ENCODE measurements at places on chromosomes 7 and 10.

GRCh38 chr7:1853986-1854865 is 184.1 kb downstream of the ELFN1 start:
- DNase-seq: no peak

DNA sequence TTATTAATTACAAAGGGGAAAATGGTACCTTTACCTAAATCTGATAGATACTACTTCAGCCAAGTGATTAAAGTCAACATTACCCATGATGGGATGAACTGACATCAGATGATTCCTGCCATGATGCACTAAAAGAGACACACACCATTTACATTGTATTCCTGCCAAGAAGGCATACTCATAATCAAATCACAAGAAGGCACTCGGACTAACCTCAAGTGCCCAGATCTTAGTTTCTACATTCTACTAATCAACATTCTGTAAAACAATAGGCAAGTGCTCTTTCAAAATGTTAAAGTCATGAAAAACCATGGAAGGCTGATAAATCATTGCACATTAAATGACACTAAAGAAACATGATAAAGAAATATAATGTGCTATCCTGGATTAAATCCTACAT is 44.4 kb downstream of the SLC35G1 start:
- no peak for DNase-seq

- DNase-seq: no peak
Measured at GRCh38 chr10:28788762-28789161, 111.4 kb downstream of the BAMBI start.

- DNase-seq: peak; percentile 88
Measured at GRCh38 chr7:18520450-18521235, 25.1 kb downstream of the HDAC9 start.

DNA sequence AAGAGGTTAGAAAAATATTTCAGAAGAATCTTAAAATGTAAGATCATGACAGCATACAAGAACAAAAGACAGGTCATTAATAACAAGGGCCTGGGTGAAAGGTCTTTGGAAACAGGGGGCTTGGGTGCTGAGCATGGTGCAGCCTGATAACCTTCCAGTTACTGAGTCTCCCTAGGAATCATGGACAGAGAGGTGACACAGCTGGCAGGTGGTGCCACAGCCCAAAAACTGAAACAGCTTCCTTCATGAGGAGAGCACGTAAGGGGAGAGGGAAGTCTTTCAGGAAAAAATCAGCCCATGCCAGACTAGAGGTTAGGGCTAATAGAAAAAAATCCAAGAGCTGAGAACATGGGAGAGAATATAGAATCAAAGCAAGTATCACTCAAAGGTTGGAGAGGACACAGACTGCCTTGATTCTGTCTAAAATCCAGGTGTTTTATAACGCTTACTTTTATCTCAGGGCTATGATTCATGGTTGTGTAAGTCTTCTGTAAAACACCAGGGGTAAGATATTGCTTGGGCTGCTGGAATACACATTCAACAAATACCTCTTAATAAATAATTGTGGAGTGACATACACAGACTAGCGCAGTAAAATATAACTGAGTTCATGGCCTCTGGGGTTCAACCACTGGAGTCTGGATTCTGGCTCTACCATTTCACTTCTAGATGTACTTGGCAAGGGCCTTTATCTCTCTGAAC is 88.1 kb downstream of the SEMA3C start:
- DNase-seq: no peak

DNA sequence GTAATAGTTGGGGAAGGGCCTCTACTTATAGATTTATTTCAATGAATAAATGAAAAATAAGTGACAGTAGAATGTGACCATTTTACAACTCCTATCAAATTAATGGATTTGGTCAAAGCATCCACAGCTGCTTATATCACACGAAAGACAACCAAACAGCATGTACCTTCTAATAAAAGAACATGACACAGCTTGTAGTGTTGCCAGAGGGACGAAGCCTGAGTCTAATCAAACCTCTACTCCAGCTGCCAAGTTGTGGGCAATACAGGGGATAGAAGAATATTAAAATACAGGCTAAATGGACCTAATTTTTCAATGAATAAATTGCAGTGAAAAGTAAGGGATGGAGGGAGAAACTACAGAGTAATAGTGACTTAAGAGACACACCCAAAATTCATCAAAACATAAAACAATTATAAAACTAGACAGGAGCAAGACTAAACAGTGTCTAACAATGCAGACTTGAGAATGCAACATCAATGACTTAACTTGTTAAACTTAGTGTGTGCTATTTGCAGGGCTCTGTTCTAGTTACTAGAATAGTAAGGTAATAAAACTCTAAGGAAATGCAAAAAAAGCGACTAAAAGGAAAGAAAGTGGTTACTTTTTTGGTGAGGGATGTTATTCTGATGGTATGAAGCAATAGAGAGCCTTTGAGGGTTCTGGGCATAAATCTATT is 853.8 kb downstream of the GRM8 start:
- no peak for DNase-seq

GRCh38 chr10:132497861-132498561 is 39.6 kb upstream of the INPP5A start:
- no peak for DNase-seq

DNA sequence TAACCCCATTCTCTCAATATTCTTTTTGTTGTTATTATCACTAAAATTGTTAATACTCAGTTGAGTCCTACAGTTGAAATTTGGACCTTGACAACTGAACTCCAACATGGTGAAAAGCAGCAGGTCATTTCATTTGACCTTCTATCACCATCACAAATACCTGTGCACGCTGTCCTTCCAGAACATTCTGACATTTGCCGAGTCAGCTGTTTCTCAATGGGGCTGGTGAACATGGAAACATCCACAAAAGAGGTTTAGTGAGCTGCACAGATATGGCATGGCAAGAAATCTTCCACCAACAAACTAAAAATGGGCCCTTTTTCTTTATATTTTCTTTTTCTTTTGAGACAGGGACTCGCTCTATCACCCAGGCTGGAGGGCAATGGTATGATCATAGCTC is 169.7 kb downstream of the ZNF438 start:
- DNase-seq: no peak

GRCh38 chr7:138890499-138891445 is 90.4 kb downstream of the KIAA1549 start:
- DNase-seq: peak; percentile 60

DNA sequence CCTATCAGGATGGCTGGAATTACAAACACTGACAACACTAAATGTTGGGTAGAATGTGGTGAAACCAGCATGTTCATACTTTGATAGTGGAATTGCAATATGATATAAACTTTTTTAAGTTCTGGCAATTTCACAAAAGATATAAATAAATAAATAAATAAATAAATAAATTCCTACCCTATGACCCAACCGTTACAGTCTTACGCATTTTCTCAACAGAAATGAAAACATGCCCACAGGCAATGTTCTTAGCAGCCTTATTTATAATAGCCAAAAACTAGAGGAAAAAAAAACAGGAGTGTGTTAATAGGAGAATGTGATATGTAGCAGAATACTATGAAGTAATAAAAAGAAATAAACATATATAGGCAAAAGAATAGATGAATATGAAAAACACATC is 318.9 kb downstream of the IPMK start:
- no peak for DNase-seq

DNA sequence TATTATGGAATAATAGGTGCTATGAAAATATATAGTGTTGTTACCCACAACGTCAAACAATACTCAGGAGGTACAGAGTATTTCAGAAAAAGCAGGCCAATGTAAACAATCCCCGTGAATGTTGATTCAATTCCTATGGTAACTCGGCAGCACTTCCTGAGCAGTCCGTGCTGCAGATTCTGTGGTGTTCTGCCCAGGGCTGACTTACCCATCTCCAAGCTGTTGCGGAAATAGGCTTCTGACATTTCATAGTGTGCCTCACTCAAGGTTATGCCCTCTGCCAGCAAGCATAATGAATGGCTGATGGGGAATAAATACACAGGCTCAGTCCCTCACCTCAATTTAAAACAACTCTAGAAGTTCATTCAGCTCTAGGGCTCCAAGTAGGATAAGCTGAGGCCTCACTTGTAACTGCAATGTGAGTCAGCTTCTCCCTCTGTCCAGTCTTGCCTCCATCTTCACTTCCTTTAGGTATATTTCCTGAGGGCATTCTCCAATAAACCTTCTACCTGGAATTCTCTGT is 177.6 kb downstream of the GNAI1 start:
- peak; percentile 65 for DNase-seq

DNA sequence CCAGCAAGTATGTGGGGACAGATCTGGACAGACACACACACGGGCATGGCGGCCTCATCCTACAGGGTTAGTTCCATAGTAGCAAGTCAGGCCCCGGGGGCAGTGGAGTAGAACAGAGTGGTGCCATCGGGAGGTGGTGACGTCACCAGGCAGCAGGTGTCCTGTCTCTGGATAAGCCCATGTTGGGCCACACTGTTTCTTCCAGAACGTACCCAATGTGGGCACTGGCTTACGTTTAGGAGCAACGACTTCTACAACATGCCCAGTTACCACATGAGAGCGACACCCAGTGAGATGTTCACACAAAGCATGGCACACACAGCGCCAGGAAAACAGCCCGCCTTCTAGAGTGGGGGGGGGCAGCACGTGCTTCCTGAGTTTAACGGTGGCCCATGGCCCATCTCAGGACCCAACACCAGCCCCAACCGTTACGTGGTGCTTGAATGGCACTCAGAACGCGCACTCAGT is 67.8 kb downstream of the CTBP2 start:
- no peak for DNase-seq

DNA sequence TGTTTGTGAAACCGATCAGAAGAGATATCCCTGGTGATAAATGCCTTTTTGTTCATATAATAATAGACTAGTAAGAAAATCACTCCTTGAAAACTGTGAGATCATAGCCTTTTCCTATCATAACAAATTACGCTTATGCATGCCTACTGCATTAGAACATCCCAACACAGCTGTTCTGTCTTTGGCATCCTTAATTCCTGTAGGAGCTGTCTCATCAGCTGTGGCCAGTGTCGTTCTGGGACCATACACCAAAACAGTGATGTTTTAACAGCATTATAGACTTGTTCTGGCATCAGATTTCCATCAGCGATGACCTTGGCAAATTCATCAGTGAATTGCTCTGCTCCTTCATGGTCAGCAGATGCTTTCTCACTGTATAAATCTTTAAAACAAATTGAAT is 423.6 kb upstream of the LRGUK start:
- peak; percentile 82 for DNase-seq

DNA sequence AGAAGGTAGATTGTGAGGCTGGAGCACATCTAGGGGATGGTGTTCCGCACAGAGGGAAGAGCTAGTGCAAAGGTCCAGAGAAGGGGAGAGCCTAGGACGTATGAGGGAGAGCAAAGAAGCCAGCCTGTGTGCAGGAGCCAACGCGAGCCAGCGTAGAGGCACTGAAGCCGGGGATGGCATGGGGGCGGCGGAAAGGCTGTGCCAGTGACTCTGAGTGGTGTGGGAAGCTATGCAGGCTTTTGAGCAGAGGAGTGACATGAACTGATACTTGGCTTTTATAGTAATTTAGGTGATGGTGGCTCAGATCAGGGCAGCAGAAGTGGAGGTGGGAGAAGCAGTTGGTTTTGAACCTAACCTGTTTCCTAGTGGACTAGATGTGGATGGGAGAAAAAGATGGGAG is 65.8 kb downstream of the ATXN7L1 start:
- no peak for DNase-seq

DNA sequence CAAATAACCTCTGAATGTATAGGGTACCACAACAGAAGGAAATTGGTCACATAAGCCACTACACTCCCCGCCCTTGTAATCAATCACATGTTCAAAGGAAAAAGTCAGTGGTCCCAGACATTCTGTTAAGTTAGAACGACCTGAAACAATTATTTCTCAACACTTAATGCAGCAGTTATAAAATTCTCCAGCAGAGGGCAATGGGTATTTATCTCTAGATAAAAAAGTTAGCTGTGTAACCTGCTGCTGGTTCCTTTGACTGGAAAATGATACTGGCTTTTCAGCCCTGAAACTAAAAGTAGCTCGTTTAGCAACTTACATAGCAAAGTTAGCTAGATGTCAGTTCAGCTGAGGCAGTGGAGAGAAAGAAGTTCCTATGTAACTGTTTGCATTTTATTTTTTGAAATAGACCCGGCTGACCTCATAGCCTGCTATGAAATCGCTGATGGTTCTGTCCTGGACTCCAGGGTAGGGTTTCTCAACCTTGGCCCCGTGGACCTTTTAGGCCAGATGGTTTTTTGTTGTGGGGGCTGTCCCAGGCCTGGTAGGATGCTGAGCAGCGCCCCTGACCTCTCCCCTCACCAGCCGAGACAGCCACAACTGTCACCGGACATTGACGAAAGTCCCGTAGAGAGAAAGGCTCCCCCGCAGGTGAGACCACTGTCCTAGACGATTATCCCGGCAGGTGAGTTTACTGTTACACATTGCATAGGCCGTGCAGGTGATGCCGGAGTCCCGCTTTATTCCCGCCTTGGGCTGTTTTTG is 40.2 kb upstream of the PROSER2 start:
- peak; percentile 44 for DNase-seq

GRCh38 chr10:27153845-27154193 is 365 bp downstream of the YME1L1 start:
- DNase-seq: no peak

DNA sequence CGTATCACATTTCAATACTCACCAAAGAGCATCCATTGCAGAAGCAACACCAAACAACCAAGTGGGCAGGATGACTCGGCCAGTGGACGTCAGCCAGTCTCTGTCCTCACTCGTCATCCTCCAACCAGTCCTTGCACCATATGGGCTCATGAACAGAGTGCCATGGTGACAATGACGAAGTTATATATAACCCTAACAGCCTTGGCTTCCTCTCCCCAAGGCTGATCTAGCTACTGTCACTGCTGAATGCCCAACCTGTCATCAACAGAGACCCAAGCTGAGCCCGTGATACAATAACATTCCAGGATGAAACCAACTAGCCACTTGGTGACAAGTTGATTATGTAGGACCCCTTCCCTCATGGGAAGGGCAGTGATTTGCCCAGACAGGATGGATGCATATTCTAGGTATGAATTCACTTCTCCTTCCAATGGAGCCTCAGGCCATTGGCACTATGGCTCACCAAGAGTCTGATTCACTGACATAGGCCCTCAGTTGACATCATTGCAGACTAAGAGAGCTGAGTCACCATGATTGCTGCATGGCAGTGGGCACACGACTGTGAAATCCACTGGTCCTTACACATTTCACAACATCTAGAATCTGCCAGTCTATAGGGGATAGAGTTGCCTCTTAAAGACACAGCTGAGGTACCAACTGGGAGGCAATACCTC is 26.3 kb upstream of the PPIF start:
- peak; percentile 88 for DNase-seq

- no peak for DNase-seq
Measured at GRCh38 chr10:102906507-102906906, 11.6 kb upstream of the CNNM2 start.

DNA sequence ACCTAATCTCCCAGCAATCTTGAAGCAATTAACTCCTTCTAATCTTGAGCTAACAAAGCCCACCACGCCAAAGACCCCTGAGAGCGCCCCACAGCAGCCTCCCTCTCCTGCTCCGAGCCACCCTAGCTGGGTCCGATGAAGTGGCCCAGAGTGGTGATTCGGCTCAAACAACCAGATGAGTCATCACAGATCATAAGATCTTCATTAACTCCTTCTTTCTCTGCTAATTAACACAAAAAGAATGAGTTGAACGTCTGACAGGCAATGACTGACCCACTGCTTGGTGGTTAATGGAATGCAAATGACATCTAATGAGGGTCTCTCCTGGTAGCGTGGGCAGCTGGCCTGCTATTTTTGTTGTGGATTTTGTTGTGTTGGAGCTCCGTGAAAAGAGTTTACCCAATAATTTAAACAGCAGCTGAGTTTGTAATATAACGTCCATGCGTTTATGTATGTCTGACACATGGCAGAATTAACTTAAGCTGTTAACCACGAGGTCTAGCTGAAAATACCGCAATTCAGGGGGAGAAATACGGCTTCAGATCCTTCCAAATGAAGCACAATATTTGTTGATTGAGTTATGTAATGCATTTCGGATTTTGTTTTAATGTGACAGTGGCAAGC is 161.4 kb downstream of the RAB11FIP2 start:
- DNase-seq: peak; percentile 12

Measured in fibroblast of skin of right biceps (primary cell).